ENCODE measurements at places on chromosomes 6 and 20.
A peak's percentile ranks its signal among the peaks of the same experiment; 100 is the strongest.

DNA sequence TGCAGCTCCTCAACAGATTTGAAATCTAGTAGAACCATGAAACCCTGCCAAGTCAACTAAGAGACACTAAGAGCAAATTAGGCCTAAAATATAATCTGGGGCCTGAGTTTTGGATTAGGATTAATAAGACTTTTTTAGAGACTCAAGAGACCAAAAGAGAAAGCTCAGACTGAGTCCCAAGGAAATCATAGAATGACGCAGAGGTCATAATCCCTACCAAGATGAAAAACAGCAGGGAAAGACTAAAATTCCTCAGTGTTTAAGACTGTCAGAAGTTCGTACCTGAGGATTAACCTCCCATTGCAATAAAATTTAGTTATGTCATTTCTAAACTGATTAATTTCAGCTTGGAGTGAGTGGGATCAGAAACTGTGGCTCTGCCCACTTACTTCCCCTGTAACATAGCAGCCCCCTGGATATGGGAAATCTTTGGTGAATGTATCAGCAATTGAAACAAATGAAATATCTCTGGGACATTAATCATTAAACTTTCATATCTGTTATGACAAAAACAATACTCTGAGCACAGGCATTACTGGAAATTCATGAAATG is 200.3 kb downstream of the EDN1 start:
- no peak for DNase-seq

GRCh38 chr6:49325891-49326290 is 137.2 kb downstream of the MMUT start:
- DNase-seq: peak; percentile 5

DNA sequence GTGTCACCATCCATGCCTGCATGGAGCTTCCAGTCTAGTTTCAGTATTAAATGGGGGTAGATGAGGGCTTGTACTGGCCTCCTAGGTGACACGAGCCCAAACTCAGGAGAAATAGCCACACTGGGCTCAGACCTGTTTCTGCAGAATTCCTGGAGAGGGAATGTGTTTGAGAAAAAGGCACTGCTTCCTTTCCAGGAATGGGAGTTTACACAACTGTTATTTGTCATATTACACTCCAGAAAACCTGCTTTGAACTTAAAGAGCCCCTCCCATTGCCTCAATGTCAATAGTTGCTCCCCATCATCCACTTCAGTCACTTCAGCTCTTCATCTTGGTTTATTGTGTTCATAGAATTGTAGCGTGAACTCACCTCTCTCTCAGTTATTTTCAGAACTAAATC is 151.5 kb downstream of the CFAP61 start:
- no peak for DNase-seq

- no peak for DNase-seq
These were observed 26.4 kb upstream of the BHLHE23 start for GRCh38 chr20:63032861-63033793.

DNA sequence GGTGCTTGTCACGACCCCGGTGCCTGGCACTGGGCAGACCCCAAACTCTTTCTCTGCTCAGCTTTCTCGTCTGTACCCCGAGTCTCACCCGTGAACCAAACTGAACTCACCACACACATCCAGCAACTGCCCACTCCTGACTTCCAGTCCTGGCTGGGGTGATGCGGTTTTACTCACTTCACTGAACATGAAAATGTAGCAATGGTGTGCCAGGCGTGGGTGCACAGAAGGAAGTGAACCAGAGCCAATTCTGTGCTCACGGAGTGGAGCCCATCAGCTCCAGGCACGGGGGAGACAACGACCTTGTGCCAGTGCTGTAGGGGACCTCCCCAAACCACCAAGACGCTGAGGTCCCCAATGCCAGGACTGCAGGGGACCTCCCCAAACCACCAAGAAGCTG is 78.7 kb upstream of the AFDN start:
- no peak for DNase-seq

GRCh38 chr6:33683576-33684427 is 27.7 kb downstream of the UQCC2 start:
- no peak for DNase-seq
